ENCODE measurements at places on chromosomes 13 and 19.

GRCh38 chr13:113202912-113203311 is 5.6 kb downstream of the PCID2 start:
- no peak for DNase-seq

DNA sequence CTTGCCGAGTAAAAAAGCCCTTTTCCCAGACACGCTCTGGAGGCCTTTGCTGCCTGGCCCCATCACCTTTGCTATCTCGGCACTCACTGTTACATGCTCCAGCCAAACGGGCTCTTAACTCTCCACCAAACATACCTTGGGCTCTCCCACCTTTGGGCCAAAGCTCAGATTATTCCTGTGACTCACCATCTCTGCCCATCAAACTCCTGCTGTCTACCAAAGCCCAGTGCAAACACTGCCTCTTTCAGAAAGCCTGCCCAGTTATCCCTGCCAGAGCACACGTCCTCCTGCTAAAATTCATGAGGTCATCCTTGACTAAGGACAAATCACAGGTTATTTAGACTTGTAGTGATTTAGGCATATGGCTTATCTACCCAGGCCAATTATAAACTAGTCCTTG is 48.1 kb upstream of the SERPINE3 start:
- peak; percentile 26 for DNase-seq

DNA sequence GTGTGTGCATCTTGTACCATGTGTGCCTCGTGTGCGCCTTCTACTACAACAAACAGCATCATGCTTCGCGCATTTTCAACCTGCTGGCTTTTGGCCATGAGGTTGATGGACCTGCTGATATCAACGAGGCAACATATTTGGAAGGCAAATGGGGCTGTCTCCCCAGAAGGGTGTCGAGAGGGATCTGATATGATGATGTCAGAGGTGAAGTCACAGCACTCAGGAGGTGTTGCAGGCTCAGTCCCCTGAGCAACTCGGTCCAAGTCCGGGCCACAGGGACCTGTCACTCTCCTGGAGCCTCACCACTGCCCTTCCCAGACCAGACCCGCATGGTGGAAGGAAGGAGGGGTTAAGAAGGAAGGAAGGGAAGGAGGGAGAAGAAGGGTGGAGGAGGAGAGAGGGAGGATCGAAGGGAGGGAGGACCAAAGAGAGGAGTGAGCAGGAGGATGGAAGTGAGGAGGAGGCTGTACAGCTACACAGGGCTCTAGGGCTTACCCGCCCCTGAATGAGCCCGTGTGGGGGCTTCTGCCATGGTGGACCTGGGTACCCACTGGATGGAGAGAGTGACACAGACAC is 6.7 kb upstream of the C13orf46 start:
- no peak for DNase-seq

- no peak for DNase-seq
These were observed 10.7 kb downstream of the KPNA3 start for GRCh38 chr13:49781806-49782205.

- no peak for DNase-seq
These were observed 98.8 kb downstream of the CRYL1 start for GRCh38 chr13:20426766-20427448.
